Omental fat pad (tissue), 4 donors: ENCODE measurements at places on chromosomes 1 and 21. TPM values are rescaled to one million over a fixed set of nuclear protein-coding genes. Genes with fewer than 3 reads are reported as not detected.

The DSTYK gene
- 13.0 TPM for total RNA-seq

The ERRFI1 gene
- total RNA-seq: 160 TPM

The LRRC7 gene
- total RNA-seq: 0.32 TPM

The RGS4 gene
- total RNA-seq: 36.7 TPM

The CEP170 gene
- 81.5 TPM for total RNA-seq

The BRDT gene
- 2.8 TPM for total RNA-seq

The OR6K3 gene
- not detected for total RNA-seq

The DDAH1 gene
- total RNA-seq: 11.2 TPM

The ASCL5 gene
- total RNA-seq: not detected

The CD160 gene
- total RNA-seq: not detected

The FCGR2B gene
- total RNA-seq: 47.0 TPM

The OR10J1 gene
- not detected for total RNA-seq

The ACTA1 gene
- not detected for total RNA-seq

The FGR gene
- total RNA-seq: 111 TPM

The C1orf115 gene
- 38.2 TPM for total RNA-seq

GRCh38 chr1:218869276-218869675 is 304.4 kb upstream of the LYPLAL1 start:
- DNase-seq: no peak

GRCh38 chr1:1203561-1204424 is 2.6 kb downstream of the TNFRSF18 start:
- DNase-seq: no peak

GRCh38 chr21:25858325-25858724 is 123.6 kb downstream of the GABPA start:
- DNase-seq: no peak

DNA sequence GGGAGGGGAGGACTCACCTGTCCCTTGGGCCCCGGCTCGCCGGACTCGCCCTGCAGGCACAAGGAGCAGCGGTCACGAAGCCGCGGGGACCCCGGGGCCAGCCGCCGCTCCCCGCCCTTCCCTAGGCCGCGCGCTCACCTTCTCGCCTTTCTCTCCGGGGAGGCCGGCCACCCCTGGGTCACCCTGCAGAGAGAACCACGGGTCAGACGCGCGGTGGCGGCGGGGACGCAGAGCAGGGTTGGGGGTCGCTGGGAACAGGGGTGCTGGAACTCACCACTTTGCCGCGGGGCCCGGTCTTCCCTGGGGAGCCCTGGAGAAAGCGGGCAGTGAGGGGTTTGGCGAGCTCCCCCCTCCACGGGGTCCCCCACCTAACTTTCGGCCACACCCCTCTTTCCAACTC is 13.3 kb downstream of the COL9A2 start:
- DNase-seq: no peak

DNA sequence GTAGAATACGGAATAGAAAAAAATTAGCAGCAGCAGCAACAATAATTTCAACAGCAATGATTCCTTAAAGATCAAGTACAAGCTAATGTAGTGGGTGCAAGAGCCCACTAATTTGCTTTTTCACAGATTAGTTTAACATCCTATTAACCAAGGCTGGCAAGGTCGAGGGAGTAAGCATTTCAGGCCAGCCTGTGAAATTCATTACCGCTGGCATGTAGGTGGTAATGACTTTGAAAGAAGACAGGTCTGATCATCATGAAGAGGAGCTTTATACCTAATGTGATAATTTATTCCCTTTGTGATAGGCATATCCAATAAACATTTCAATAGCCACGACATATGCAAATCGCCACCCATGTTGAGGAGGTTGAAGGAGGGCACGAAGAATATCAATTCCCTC is 11.2 kb upstream of the PRDM15 start:
- no peak for DNase-seq

DNA sequence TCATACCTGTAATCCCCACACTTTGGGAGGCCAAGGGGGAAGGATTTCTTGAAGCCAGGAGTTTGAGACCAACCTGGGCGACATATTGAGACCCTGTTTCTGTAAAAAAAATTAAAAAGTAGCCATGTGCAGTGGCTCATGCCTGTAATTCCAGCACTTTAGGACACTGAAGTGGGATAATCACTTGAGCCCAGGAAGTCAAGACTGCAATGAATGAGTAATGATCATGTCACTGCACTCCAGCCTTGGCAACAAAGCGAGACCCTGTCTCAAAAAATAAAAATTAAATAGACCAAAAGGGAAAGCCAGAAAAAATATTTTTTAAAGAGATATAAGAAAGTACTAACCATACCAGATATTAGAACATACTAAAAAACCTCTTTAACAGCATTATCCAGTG is 44.7 kb upstream of the LYPLAL1 start:
- DNase-seq: no peak

DNA sequence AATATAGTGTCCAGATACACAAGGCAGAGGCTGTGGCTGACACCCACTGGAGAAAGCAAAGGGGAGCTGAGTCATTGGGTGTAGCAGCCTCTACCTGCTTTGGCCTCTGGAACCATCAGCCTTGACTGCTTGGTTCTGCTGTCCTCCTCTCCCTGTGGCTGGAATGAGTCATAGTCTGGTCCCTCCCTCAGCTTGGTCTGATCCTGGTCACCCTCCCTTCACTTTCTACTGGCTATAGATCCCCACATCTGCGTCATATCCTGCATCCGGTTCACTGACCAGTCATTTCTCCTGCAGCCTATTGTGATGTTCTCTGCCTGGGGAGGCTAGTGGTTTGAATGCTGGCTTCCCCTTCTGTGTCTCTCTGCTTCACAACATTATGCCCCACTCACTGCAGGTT is 372.8 kb upstream of the DAB1 start:
- no peak for DNase-seq

GRCh38 chr1:211019266-211019665 is 114.7 kb downstream of the KCNH1 start:
- no peak for DNase-seq

DNA sequence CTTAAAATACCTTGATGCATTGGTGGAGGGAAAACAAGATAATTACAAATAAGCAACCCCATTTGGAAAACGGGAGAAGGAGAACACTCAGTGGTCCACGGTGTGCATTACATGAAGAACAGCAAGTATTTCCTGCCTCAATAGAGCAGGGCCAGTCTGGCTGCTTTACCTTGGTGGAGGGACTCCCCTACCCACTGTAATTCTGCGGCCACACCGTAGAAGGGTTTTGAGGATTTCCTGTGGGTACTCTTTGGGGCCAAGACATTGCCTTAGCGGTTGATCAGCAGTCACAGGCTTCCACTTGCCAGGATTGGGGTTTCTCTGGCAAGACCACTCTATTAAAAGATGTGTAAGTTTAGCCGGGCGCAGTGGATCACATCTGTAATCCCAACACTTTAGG is 16.3 kb upstream of the TMEM54 start:
- no peak for DNase-seq

DNA sequence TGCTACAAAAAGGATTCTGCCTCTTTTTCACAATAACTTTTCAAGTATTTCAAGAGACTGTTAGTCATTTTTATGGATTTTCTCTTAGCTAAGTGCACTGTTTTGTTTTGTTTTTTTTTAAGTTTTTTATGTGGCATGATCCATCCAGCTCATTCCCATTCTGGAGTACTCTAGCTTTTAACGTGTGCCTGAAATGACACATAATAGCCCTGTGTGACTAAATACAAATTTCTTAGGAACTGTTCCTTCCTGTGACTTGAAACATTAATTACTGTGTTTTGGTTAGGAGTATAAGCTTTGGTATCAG is 143.9 kb downstream of the HS2ST1 start:
- no peak for DNase-seq

GRCh38 chr1:24714859-24715520 is 30.3 kb upstream of the CLIC4 start:
- DNase-seq: no peak

DNA sequence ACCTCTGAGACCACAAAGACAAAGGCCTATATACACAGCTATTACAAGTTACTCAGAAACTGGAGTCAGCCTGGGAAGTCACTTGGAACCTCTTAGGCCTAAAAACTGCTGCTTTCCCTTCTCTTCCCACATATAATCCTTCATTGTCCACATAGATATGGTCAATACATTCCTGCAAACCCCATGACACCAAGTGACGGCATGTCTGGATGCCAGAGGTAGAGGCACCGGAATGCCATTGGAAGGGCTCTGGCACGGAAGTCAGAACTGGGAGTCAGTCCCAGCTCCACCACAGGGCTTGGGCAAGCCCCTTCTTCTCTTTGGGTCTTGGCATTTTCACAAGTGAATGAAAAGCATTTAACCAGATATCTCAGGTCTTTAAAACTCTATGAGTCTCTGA is 204.7 kb downstream of the MATN1 start:
- DNase-seq: no peak

DNA sequence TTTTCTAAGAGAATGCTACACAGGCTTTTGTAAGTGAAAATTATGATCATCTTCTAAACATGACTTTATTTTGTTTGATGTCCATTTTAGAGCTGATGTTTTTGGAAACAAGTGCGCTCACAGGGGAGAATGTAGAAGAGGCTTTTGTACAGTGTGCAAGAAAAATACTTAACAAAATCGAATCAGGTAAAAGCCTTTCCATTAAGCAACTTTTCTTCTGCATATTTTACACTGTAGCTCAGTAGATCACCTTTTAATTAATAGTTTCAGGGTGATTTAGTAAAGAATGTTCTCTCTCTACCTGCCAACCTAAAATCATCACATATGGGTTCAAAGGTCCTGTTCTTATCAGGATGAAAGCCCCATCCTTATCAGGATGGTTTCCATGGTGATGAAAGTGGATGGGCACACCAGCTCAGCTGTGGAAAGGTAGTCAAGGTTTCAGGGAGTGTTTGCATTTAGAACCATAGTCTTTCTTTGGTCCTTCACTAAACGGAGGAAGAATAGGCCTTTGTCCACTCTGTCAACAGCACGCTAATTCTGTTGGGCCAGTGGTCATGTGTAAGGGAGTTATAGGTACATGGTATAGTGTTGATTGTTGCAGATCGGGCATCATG is 28.1 kb downstream of the RAB4A start:
- no peak for DNase-seq

DNA sequence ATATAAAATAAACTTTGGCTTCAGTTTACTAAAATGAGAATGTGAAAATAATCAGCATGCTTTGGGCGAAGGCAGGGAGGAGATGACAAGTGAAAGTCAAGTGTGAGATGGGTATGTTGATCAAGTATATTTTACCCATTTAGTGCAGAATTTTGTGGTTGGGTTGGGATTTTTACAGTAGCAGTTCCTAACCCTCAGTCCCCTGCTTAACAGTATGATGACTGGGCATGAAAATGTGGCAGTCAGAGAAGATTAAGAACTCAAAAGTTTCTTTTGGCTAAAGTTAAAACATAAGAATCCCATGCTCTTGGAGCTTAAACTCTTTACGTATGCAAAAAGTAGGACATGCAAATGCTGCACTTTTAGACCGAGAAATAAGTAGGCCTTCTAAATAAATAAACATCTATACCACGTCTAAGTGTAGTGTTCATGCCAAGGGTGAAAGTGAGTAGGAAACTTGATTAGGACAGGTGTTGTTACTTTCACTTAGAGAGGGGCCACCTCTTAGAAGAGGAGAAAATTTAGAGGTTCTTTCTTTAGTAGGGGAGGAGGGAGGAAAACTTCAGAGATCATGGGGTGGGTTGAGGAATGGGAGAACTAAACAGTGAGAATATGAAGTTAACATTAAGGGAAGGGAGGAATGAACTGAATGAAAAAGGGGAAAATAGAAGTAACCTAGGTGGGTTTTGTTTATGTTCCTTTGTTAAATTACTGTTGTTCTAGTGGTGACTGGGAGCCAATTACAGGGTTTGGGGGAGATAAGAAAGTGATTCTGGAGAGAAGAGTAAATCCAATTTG is 127.8 kb downstream of the OSBPL9 start:
- no peak for DNase-seq

- DNase-seq: no peak
Measured at GRCh38 chr1:172135978-172136610, 284.4 kb upstream of the C1orf105 start.

DNA sequence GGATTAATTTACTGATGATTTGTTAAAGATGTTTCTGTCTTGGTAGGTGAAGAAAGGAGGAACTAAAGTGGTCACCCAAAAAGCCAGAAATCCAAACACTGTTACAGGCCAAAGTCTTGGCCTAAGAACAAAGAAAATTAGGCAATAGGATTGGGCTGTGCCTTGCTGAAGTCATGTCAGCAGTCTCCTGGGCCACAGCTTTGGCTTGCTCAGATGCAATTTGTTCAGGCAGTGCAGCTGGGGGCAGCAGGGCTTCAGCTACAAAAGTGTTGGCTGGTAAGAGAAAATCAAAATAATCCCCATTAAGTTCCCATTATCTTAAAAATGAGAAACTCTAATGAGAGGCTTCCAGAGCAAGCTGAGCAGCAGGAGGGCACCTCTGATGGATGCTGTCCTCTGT is 14.0 kb upstream of the RAP1A start:
- DNase-seq: no peak

- DNase-seq: no peak
Measured at GRCh38 chr1:44661781-44662682, 12.2 kb downstream of the TMEM53 start.

GRCh38 chr1:72285074-72285425 is 2.7 kb upstream of the NEGR1 start:
- no peak for DNase-seq

DNA sequence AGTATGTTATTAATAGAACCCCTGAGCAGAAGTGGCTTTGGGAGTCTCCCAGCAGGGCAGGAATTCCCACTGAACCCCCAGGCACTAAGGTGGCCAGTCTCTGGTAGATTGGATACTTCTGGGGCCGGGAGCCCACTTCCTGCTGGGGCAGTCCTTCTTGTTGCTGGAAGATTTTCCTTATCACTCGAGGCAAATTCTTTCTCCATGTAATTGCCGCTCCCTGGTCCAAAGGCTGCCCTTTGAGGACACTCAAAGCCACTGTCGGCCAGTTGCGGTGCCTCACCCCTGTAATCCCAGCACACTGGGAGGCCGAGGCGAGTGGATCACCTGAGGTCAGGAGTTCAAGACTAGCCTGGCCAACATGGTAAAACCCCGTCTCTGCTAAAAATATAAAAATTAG is 22.6 kb upstream of the TNFRSF1B start:
- no peak for DNase-seq

DNA sequence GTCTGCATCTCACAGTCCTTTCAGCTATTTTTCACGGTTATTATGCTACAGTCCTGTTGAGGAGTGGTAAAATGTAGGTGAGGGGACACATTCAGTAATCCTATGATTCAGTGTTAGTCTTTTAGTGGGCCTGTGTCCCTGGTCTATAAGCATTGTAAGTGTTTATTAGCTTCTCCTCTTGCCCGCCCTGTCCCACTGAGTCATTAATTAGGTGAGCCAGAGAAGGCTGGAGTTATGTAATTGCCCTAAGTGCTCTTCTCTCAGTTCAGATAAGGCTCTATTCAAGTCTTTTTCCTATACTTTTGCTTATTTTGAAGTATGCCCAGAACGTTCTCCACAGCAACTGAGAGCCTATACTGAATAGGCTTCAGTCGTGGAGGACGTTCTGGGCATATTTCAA is 76.3 kb upstream of the ZRANB2 start:
- no peak for DNase-seq

- DNase-seq: no peak
Measured at GRCh38 chr1:47229031-47229885, 2.8 kb downstream of the TAL1 start.

- no peak for DNase-seq
Measured at GRCh38 chr1:232875536-232875935, 70.3 kb downstream of the MAP10 start.
